ENCODE measurements at places on chromosomes 16 and 17.

GRCh38 chr16:21698169-21699032, 34.6 kb downstream of the OTOA start:
- DNase-seq: no peak

DNA sequence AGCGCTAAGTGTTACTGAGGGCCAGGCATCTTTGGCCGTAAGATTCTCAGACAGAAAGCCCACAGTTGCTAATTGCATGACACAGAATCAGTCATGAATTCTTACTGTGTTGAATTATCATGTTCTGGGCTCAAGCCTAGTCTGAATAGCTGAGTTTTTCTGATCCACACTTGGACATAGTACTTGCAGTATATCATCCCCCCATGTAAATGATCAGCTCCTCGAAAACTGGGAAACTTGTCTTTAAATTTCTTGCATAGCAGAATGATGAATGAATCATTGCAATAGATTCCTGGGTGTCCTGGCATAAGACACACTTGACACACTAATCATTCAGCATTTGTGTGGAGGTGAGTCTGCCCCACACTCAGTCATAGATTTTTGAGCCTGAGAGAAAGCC, 2.2 kb downstream of the MLYCD start:
- DNase-seq: no peak

- DNase-seq: peak; percentile 28
Observed at GRCh38 chr17:45144199-45145034, 3.9 kb upstream of the HEXIM1 start.

GRCh38 chr17:60145006-60145935, 4.5 kb upstream of the CA4 start:
- peak; percentile 65 for DNase-seq

DNA sequence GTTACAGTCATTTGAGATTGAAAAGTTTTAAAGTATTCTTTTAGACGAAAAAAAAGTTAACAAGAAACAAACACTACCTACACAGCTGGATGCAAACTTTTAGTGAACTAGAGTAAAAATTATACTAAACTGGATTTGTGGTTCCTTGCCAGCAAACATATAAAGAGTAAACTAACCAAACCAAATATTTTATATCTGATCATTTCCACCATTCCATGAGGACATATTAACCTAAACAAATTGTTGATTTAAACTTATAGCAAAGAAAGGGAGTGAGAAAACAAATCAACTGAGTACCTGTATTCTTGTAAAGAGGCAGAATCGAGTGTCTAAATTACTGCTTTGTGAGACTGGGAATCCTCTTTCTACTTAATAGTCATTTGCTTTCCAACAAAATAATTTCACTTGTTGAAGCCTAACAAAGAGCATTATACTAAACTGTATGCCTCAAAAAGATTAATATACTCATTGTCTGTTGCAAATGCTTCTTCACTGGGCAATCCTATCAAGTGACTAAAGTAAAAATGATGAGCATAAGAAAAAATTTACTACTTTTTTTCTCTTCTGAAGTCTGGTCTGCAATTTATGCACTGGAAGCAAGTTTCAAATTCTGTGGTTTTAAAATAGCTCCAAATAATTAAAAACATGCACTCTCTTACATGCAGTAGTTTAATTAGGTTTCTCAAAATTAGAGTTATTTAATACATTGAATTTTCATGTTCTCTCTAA, 37.5 kb downstream of the AKAP10 start:
- no peak for DNase-seq

DNA sequence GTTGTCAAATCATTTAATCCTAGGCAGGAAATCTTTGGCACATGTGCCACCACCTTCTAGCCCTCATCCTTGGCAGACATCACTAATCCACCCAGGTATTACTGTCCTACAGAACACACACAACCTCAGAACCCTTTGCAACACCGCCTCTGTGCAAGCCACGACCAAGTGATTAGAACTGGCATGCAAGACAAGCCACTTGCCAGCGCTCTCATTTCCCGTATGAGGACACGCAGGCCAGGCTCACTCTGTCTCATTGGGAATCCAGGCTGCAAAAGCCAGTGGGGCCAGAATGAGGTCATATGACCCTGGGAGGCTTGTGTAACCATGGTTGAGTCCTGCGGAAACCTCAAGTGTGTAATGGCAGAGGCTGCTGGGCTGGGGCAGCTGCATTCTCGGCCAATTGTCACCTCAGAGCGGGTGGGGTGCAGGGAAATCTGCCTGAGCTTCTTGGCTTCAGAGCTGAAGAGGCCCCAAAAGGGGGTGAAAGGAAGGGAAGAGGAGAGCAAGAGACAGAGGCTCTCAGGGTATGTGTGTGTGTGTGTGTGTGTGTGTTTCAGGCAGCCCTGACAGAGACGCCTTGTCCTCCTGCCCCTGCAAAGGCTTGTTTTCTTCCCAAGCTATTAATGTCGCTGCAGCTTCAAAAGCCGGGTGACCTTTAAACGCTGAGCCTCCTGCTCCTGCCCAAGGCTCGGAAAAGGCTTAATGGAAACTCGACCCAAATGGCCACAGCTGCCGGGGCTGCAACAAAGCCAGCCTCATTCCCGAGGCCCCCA, 43.2 kb upstream of the MRPS23 start:
- DNase-seq: peak; percentile 82

DNA sequence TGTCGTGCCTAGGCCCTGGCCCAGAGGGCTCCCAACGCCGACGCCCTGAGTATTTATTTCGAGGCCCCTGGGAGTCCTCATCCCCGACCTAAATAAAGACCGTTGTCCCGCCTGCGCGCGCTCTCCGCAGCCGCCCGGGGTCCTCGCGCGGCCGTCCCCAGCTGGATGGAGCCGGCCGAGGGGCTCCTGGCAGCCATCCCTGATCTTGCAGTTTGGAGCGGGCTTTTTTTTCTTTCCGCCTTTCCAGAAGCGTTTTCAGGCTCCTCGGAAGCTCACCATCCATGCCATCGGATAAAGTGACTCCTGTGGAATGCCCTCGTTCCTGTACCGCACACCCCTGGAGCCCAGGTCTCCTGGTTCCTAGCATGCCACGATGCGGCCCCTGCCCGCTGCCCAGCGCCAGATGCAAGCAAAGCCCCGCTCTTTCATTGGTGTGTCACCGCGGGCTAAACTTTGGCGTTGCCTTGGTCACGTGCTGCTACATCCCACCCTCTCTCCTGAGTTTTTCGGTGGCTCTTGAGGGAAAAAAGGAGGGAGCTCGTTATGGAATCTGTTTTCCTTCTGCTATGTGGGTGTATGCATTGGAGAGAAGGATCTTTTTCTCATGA, 716 bp downstream of the TMEM94 start:
- peak; percentile 88 for DNase-seq

GRCh38 chr17:72466199-72466598, 345.4 kb downstream of the SOX9 start:
- peak; percentile 38 for DNase-seq

- DNase-seq: no peak
Observed at GRCh38 chr17:3914312-3914670, 2.0 kb downstream of the P2RX1 start.

- DNase-seq: peak; percentile 22
Observed at GRCh38 chr16:67392301-67393059, 818 bp downstream of the TPPP3 start.

GRCh38 chr17:29112771-29113295, 67.4 kb downstream of the MYO18A start:
- DNase-seq: peak; percentile 81

DNA sequence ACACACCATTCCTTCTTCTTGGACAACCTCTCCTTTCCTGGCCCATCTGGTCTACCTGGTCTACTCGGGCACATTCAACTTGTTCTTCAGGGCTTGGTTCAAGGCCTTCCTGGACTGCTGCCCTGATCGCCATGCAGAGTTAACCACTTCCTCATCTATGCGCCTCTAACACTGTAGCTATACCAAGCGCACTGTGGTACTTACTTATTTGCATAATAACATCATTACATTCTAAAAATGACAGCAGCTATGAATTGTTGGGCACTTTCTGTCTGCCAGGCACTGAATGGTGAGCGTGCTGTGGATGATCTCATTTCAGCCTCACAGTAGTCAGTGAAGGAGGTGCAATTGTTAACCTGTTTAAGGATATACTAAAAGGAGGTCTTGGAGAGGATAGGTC, 66.9 kb upstream of the SDK2 start:
- DNase-seq: no peak

DNA sequence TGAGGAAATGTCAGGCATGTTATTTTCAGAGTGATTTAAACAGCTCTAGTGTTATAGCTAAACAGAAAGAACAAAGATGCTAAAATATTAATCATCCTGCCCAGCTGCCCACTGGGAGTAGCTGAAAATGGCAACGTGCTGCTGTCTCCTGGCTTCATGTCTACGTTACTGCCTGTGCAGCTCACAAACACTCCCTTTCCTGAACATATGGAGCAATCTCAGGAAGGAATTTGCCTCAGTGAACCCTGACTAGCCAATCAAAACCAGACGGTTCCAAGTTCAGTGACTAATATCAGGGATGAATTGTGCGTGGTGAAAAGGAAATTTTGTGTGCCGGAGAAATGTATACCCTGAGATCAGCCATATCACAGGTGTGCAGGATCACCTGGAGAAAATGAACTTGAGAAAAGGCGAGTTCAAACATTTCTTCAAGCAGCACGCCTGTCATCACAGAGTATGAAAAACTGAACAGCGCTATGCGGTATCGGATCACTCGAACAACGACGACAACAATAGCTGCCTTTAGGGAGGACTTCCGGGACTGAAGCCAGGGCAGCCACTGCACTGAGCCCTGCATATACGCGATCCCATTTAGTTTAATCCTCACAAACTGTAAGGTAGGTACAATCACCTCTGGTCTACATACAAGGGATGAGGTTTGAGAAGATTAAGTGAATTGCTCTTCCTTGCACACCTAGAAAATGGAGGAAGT, 110.3 kb downstream of the STX8 start:
- no peak for DNase-seq

DNA sequence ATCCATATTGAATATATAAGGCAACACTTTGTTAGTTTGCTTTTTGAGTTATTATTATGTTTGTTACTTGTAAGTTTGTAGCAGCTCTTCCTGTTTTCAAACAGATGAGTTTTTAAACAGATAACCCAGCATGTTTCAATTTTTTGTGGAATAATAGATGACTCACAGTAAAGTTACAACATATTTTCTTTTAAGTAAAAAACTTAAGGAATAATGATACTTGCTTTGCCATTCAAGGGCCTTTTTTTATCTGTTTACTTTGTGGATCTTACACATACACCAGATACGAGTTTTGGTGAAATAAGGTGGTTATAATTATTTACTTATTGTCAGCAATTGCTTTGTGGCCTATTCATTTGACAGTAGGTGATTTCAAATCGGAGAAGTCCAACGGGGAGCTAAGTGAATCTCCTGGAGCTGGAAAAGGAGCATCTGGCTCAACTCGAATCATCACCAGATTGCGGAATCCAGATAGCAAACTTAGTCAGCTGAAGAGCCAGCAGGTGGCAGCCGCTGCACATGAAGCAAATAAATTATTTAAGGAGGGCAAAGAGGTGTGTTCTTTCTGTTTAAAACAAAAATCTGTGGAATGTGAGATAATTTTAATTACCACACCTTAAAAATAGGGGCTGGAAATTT, 66.3 kb downstream of the BPTF start:
- no peak for DNase-seq

DNA sequence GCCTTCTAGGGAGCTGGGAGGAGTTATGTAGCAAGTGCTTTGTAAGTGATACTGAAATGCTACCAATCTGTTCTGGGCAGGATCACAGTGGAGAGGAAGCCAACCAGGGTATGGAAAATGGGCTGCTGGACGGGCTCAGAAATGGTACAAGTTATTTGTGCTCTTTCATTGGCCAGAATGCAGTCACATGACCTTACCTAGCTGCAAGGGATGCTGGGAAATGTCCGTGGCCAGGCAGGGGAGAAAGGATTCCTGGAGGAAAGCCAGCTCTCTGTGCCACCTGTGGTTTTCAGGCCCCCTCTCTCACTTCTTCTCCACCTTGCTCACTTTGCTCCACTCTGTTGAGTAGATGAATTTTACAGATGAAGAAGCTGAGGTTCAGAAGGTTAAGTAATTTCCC, 4.8 kb downstream of the EEF2K start:
- no peak for DNase-seq

- peak; percentile 96 for DNase-seq
Observed at GRCh38 chr17:82018152-82018988, 4.3 kb downstream of the CENPX start.

DNA sequence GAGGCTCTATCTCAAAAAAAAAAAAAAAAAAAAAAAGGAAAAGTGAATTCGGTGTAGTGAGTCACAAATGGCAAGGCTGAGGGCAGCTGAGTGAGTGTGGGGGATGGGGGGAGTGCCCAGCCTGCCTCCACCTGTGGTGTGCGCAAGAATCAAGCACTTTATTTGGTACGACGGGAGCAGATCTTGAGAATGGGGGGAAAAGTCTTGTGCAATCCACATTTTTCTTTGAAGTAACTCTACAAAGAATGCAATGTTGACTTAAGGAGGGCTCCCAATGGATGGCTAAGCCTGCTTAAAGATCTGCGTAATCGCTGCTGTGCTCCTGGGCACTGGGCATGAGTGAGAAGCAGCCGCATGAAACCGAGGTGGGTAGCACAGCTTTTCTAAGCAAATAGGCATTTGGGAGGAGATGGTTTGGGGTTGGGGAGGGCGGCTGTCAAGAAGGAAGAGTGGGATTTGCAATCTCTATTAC, 28.2 kb downstream of the ATP2C2 start:
- no peak for DNase-seq

DNA sequence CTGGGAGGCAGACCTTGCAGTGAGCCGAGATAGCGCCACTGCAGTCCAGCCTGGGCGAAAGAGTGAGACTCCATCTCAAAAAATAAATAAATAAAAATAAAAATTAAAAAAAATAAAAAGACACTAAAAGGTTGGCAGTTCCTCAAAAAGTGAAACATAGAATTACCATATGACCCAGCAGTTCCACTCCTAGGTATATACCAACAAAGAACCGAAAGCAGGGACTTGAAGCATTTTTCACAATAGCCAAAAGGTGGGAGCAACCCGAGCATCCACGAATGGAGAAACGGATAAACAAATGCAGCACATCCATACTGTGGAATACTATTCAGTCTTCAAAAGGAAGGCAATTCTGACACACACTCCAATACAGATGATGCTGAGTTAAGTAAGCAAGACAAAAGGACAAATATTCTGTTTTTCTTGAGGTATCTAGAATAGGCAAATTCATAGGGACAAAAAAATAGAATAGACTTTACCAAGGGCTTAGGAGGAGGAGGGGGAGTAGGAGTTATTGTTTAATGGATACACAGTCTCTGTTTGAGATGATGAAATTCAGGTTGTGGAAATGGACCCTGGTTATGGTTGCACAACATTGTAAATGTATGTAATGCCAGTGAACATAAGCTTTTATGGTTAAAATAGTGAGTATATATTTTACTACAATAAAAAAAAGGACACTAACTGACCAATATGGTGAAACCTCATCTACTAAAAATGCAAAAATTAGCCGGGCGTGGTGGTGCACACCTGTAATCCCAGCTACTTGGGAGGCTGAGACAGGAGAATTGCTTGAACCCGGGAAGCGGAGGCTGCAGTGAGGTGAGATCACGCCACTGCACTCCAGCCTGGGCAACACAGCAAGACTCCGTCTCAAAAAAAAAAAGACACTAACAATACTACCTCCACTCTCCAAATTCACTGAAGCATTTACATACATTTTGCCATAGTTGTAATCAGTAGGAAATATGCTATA, 27.0 kb upstream of the SLC35B1 start:
- DNase-seq: no peak

Data from NCI-H69 (cell line).